ENCODE measurements at places on chromosomes 4 and X.

DNA sequence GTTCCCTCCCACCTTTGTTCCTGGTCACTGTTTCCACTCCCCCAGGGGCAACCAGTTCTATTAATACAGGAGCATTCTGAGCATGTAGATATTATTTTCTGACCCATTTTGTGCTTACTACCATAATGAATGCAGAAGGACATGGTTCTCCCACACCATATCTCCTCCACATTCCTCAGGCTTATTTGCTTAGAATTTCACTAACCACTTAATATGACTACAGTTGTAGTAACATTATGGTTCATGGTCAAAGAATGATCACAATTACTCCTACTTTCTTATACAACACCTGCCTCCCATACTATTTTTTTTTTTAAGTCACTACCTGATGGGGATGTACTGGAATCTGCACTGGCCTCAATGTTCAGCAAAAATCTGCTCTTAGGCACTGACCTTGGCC is 7.5 kb upstream of the FAM184B start:
- DNase-seq: peak; percentile 45

GRCh38 chrX:150357790-150358189 is 5.3 kb upstream of the MAMLD1 start:
- no peak for DNase-seq

- peak; percentile 2 for DNase-seq
Observed at GRCh38 chr4:154332681-154333421, 158.7 kb downstream of the DCHS2 start.

- DNase-seq: peak; percentile 12
Observed at GRCh38 chr4:17962171-17962570, 59.4 kb downstream of the LCORL start.

GRCh38 chr4:67682266-67682665 is 18.7 kb downstream of the UBA6 start:
- DNase-seq: no peak

GRCh38 chrX:38379088-38379487 is 26.7 kb downstream of the OTC start:
- DNase-seq: peak; percentile 11

- DNase-seq: no peak
Observed at GRCh38 chrX:86696951-86697350, 548.7 kb downstream of the DACH2 start.

GRCh38 chrX:153065389-153065788 is 6.9 kb upstream of the PNMA6A start:
- no peak for DNase-seq

Data from iris pigment epithelial cell (primary cell).